ENCODE measurements at places on chromosomes 2 and 18. TPM values are rescaled to one million over a fixed set of nuclear protein-coding genes. Genes with fewer than 3 reads are reported as not detected.

GRCh38 chr18:13067124-13067523, 76.0 kb downstream of the CEP192 start:
- no peaks in the 10 kb centered on the region for H3K4me1 ChIP-seq
- no peaks in the 10 kb centered on the region for H3K27me3 ChIP-seq
- peaks cover 51% of the 10 kb centered on the region for H3K36me3 ChIP-seq
- no peak overlapping the region for H3K4me3 ChIP-seq

- no peak for DNase-seq
- peak overlapping the region; percentile 95 for H3K4me3 ChIP-seq
- H3K27ac ChIP-seq: peak overlapping the region; percentile 98
- no peaks in the 10 kb centered on the region for H3K27me3 ChIP-seq
- peaks cover 59% of the 10 kb centered on the region for H3K4me1 ChIP-seq
- H3K36me3 ChIP-seq: peaks cover 46% of the 10 kb centered on the region
These were observed 5.7 kb downstream of the CYP26B1 start for GRCh38 chr2:72141881-72142451.

DNA sequence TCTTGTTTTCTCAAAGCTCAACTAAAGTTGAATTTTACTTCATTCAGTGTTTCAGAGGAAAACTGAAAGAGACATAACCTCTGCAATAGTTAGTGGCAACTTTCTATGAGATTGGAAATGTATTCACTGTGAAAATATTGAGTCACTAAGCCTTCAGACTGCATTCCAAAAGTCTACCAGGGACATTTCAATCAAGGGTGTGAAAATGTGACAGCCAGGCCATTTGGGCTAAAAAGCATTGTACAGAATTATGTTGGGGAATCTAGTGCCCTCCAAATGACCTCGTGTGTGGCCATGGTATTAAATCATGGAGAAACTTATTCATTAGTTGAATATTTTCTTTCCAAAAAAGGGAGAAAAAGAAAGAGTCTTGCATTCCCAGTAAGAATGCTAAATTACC, 251.9 kb downstream of the GRB14 start:
- DNase-seq: no peak
- H3K36me3 ChIP-seq: no peaks in the 10 kb centered on the region
- no peak overlapping the region for H3K4me3 ChIP-seq
- peaks cover 11% of the 10 kb centered on the region for H3K4me1 ChIP-seq

DNA sequence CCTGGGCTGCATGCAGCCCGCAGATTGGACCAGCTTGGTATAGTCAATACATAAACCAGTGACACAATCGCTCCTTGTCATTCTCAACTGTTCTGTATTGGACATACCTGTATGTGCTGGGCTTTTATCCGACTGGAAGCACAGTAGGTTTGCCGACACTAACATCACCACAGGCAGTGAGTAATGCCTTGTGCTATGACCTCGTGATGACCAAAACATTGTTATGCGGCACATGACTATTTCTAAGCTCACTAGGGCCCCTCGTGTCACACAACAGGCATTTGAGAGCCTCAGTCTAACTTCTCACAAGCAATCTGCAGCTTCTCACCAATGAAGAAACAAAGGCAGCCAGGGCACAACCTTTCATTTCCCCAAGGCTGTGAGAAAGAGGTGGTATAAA, 320.8 kb downstream of the AFF3 start:
- H3K27ac ChIP-seq: no peak overlapping the region
- DNase-seq: no peak
- H3K4me1 ChIP-seq: peaks cover 48% of the 10 kb centered on the region
- no peak overlapping the region for H3K4me3 ChIP-seq
- peaks cover 1% of the 10 kb centered on the region for H3K36me3 ChIP-seq
- H3K27me3 ChIP-seq: peaks cover 4% of the 10 kb centered on the region

DNA sequence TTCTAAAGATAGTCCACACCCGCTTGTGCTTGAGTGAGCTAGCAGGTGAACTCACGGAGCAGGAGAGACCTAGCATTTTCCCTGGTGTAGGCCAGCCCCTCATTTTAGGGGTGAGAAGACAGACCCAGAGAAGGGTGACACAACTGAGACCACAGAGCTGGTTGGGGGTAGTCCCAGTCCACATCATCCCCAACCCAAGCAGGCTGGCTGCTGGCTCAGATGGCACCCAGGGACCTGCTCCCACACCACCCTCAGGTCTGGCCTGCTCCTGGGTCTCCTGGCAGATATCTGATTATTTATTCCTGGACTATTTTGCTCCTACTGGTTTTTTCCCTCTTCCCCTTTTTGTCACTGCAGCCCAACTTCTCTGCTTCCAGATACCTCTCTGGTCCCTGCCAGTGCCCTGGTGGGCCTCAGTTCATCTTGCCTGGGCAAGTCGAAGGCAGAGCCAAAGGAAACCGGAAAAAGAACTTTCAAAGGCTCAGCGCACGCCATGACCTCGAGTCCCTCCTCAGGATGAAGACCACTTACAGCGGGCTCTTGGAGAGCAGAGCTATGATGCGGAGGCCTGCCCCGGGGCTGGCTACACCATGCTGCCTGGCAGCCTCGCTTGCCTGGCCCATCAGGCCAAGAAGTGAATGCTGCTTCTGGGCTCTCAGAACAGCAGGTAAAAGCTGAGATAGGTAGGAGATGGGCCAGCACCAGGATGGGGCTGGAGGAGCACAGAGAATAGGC, 72.7 kb downstream of the POLR1A start:
- no peak overlapping the region for H3K4me3 ChIP-seq
- H3K27ac ChIP-seq: no peak overlapping the region
- peaks cover 11% of the 10 kb centered on the region for H3K4me1 ChIP-seq
- peaks cover 46% of the 10 kb centered on the region for H3K36me3 ChIP-seq

GRCh38 chr18:69830189-69830588, 117.5 kb downstream of the CD226 start:
- DNase-seq: no peak
- no peaks in the 10 kb centered on the region for H3K27me3 ChIP-seq
- H3K4me1 ChIP-seq: no peaks in the 10 kb centered on the region
- H3K36me3 ChIP-seq: no peaks in the 10 kb centered on the region
- H3K4me3 ChIP-seq: no peak overlapping the region

Gene SOCS6
- 29.3 TPM for total RNA-seq

GRCh38 chr2:593356-594026, 83.7 kb downstream of the TMEM18 start:
- no peak overlapping the region for H3K27ac ChIP-seq
- no peaks in the 10 kb centered on the region for H3K4me1 ChIP-seq
- H3K4me3 ChIP-seq: no peak overlapping the region
- no peaks in the 10 kb centered on the region for H3K36me3 ChIP-seq

- H3K36me3 ChIP-seq: peaks cover 9% of the 10 kb centered on the region
- H3K27ac ChIP-seq: no peak overlapping the region
- no peak overlapping the region for H3K4me3 ChIP-seq
These were observed 71.9 kb downstream of the ALPK2 start for GRCh38 chr18:58557008-58557435.

Gene EFHD1
- total RNA-seq: 5.4 TPM

DNA sequence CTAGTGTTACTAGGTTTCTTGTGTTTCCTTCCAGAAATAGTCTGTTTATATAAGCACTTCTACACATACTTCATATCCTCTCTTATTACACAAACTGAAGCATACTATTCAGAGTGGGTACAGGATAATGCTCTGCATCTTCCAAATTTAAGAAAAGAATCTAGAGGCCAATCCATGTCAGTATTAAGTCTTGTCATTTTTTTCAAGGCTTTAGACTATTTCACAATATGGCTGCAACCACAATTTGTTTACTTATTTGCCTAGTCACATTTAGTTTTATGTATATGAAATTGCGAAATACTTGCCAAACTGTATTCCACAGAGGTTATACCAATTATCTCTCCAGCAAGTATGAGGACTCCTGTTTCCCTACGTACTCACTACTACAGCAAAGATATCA, 27.9 kb downstream of the IWS1 start:
- DNase-seq: no peak
- no peak overlapping the region for H3K27ac ChIP-seq
- H3K4me1 ChIP-seq: no peaks in the 10 kb centered on the region
- no peak overlapping the region for H3K4me3 ChIP-seq
- H3K27me3 ChIP-seq: no peaks in the 10 kb centered on the region

DNA sequence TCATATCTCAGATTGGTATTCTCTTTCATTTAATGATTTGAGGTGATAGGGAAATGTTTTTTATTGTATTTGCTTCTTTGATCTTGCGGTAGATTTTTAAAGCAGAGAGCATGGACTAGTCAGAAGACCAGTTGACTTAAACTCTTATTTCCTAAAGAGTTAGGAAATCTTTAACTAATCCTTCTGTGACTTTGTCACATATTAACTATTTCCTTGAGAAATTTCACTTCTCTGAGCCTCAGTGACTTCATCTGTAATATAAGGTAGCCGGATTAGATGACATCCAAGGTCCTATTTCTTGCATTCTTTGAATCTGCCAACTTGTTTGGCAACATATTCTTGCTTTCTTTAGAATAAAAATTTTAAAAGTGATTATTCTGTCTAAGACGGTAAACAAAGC, 55.6 kb downstream of the MTX2 start:
- H3K4me1 ChIP-seq: peaks cover 18% of the 10 kb centered on the region
- no peak for DNase-seq
- H3K4me3 ChIP-seq: no peak overlapping the region
- H3K27ac ChIP-seq: peak overlapping the region; percentile 35
